ENCODE measurements at places on chromosomes 5 and 9. TPM values are rescaled to one million over a fixed set of nuclear protein-coding genes. Genes with fewer than 3 reads are reported as not detected.

AGXT2 gene
- total RNA-seq: not detected

SUSD3 gene
- not detected for total RNA-seq

GRCh38 chr5:34686762-34687268 is 30.7 kb downstream of the RAI14 start:
- peak; percentile 100 for DNase-seq

- peak; percentile 56 for DNase-seq
These were observed 88.0 kb downstream of the FNBP1 start for GRCh38 chr9:129954868-129955550.

ZNF462 gene
- 98.4 TPM for total RNA-seq

DNA sequence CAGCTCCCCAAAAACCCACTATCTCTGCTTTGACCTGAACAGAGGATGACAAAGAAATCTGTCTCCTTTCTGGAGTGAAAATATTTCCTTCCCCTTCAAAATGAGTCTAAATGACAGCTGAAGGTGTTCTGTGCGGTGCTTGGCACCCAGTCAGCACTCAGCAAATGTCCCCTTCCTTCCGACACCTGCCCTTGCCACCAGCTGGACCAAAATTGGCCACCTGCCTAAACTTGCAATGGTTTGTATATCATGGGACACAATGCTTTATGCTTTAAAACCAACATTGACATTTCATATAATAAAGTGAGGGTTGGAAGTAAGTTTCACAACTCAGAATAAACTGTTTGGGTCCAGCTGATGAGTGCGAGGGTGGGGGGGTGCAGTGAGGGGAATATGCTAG is 7.5 kb upstream of the TTC1 start:
- DNase-seq: no peak

Measured in astrocyte (in vitro differentiated cells and primary cell).